ENCODE measurements at places on chromosomes 16 and 17.

DNA sequence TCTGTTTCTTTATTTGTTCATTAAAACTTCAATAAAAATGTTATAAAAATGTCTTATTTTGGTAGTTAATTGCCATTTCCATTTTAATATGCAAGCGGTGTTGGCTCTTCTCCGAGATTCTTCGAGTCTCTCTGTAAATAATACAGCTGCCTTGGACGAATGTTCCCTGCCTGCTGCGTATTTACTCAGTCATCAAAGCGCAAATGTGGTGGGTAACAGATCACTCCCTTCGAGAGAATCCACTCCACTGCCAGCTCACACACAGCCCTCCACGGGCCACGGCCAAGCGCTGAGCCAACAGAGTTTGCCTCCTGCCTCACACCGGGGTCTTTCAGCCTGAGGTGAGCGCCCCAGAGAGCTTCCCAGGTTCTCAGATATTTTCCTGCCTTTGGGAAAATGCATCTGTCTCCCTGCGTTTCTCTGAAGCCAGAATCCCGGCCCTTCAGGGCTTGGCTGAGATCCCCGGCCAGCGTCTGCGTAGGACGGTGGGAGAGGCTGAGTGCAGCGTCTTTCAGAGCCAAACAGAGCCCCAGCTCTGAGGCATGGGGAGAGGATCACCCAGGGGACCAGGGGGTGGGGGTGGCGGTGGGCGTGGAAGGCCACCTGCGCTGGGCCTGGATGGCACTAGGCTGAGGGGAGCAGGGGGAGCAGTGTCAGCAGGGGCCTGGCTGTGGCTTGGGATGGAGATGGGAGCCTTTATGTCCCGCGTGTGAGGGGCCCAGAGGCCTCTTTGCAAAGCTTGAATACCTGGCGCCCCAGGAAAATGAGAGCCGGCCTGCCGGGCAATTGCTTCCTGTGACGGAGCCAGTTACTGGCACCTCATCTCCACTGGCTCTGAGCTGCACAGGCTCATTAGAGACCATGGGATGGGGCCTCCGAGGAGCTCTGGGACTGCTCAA is 248.7 kb downstream of the RBFOX3 start:
- DNase-seq = no peak

- no peak for DNase-seq
Observed at GRCh38 chr16:54286366-54287130, at the start of gene IRX3. Gene IRX3, minus strand, starts transcription at chr16:54286787. Its CDS starts 737 bp downstream, at chr16:54286050.

DNA sequence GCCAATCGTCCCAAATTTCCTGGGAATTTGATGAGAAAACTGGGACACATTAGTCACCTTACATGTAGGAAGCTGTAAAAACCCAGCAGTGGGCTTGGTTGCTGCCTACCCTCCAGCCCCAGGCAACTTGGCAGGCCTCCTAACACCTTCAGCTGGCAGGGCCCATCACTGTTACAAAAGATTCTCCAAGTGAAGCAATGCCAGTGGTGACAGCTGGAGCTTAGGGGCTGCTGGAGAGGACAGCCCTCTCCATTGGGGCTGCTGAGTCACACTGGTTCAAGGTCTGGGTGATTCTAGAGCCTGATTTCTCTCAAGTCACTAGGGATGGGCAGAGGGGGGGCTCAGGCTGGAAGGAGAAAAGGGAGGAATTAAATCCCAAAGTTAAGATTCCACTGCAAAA is 180.6 kb downstream of the COPRS start:
- DNase-seq = no peak

GRCh38 chr17:39281806-39282205 is 56.1 kb upstream of the STAC2 start:
- DNase-seq = no peak

DNA sequence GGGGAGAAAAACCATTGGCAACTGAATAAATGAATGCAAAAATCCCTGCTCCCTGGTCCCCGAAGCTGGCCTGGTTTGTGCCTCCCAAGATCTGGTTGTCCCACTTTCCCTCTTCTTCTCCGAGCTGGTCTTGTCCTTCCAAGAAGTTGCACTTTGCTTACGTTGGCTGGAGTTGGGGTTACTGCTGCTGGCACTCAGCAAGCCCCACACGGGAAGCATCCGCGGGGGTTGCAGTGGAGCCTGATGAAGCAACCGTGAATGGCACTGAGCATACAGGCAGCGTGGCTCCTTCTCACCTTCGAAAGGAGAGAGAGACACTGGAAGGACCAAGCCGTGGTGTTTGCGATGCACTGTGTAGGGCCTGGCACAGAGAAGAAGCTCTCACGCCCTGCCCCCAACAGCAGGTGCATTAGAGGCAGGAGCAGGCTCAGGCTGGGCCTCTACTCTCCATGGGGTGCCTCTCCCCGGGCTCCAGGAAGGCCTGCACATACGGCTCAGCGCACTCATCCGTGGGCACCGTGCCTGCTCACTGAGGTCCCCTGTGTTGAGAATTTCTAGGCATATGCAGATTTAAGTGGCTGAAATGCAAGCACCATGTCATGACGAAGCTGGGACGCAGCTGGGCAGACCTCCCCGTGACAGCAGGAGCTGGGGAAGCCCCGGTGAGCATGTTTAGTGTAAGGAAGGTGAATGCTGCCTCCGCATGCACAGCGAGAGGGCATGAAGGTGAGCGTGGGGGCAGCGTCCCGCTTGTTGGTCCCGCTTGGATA is 12.1 kb downstream of the CA5A start:
- no peak for DNase-seq

GRCh38 chr17:4998027-4998731 is 429 bp downstream of the KIF1C start:
- DNase-seq = peak; percentile 13

DNA sequence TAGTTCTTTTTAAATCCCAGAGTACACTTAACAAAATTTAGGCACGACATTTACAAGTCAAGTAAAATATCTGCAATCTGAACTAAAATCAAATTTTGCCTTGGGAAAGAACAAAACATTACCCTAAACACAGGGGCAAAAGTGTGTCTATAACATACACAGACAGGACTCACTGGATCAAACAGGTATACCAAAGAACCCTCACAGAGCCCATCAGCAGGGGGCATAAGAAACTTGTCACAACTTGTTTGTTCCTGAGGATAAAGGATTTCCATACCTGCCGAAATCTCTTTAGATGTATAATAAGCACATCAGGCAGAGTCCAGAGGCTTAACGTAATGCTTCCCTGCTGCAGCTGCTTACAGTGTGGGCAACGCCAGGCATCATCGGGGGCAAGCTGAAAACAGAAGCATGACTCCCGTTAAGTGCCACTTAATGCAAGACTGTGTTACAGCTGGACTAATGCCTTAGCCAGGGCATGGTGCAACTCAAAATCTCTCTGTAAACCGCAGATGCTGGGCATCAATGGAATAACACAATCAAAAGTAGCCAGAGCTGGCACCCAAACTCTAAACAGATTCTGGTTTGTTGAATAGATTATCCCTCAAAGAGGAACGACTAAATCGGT is 67.0 kb downstream of the USP31 start:
- no peak for DNase-seq

DNA sequence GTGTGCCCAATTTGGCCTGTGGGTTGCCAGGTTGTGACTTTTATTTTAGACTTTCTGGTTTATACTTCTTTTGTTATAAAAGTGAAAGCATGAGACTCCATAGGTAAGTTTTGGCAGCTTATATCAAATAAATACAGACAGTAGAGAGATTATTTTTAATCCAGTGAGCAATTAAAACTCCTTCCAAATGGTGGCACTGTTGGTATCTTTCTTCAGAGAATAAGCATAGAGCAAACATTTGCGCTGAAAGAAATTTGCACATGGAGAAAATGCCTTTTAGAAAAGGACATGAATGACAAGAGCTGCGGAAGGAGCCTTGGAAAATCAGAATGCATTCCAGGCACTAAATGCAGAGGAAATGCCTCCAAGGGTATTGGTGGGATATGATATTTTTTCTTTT is 46.1 kb upstream of the DNAJA2 start:
- DNase-seq = no peak

DNA sequence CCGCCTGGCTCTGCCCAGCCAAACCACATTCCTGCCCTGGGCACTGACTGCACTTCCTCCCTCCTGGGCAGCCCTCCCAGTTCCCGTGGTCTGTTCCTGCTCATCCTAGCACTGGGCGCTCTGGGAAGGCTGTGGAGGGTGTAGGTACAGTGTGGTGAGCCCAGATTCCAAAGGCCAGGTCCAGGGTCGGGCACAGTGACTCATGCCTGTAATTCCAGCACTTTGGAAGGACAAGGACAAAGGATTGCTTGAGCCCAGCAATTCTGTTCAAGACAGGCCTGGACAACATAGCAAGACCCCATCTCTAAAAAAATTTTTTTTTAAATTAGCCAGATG is 30.6 kb downstream of the C16orf74 start:
- DNase-seq = no peak

GRCh38 chr17:50785946-50786570 is 18.7 kb upstream of the ANKRD40CL start:
- no peak for DNase-seq

DNA sequence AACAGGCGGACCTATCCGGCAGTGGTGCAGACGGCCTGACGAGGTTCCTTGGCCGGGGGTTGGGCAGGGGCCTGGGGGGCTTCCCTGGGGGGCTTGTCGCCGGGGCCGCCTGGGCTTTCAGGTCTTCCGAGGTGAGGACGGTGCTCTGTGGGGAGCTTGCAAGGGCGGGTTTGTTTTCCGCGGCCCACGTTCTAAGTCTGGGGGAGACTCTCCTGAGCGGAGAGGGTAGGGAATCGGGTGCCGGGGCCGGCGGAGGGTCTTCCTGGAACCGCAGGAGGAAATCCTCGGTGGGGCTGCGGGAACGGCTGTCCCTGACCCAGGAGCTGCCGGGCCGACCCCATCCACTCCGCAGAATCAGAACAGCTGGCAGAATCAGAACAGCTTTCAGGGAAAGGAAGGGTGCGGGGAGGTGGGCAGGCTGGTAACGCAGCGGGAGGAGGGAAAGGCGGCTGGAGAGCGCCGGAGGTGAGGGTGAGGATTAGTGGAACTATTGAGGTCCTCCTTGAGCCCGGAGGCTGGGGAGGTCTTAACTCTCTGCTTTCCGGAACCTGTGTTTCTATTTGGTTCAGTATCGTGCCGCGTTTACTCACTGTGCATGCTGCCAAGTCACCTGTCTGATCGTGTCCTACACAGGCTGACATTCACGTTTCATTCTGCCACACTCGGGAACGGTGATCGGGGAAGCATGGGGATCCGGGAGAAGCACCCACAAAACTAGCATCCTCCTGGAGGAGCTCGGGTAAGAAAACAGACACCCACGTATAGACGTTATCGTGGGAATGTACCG is 28.9 kb downstream of the CPSF4L start:
- peak; percentile 44 for DNase-seq

GRCh38 chr16:56637814-56638750 is at the start of gene MT1A:
Gene MT1A, plus strand, starts transcription at chr16:56638666. Its CDS starts 73 bp downstream, at chr16:56638739.
- no peak for DNase-seq

DNA sequence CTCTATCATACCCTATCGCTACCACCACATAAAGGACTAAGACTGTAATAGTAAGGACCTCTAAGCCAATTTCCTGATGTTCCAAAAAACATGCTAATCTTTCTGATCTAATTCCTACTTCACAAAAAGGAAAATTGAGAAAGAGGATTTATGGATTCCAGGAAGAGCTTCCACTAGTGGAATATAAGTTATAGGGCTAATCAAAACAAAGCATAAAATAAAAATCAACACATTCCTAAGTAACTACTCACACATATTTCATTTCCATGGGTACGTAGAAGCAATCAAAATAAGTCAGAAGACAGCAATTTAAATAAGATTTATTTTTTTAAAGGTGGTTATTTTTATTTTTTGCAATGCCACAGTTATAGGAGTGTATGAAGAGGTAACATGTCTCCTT is 12.4 kb downstream of the CCDC43 start:
- DNase-seq = no peak

- DNase-seq = no peak
Observed at GRCh38 chr17:62880120-62880519, 72.0 kb upstream of the MARCHF10 start.

- DNase-seq = peak; percentile 13
Observed at GRCh38 chr17:30290696-30291542, 825 bp downstream of the BLMH start.

- no peak for DNase-seq
Observed at GRCh38 chr17:8969901-8970300, 4.4 kb upstream of the PIK3R5 start.

GRCh38 chr16:67541391-67542263 is 13.0 kb downstream of the RIPOR1 start:
- no peak for DNase-seq

DNA sequence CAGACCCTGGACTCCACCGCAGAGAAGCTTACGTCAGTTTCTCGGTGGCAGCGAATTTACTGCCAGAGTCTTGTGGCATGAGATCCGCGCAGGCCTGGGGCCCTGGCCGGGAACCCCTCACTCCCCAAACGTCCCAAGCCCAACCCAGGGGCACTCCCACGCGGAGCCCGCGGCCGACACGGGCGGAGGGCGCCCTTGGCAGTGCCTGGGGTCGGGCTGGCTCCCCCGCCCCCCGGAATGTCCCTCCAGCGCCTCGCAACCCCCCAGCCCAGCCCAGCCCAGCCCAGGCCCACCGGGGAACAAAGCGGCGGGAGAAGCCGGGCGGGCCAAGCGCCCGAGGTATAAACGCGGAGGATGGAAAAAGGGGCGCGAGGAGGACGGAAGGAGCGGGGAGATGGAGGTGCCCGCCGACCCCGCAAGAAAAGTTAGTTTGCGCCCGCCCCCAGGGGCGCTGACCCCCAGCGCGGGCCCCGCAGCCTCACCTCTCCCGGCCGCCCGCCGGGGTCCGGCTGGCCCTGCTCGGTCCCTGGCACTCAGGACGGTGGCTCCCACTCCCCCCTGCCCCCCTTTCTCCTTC is 330 bp downstream of the CASKIN2 start:
- DNase-seq = no peak

- DNase-seq = no peak
Observed at GRCh38 chr17:36566081-36566480, 21.4 kb downstream of the GGNBP2 start.

DNA sequence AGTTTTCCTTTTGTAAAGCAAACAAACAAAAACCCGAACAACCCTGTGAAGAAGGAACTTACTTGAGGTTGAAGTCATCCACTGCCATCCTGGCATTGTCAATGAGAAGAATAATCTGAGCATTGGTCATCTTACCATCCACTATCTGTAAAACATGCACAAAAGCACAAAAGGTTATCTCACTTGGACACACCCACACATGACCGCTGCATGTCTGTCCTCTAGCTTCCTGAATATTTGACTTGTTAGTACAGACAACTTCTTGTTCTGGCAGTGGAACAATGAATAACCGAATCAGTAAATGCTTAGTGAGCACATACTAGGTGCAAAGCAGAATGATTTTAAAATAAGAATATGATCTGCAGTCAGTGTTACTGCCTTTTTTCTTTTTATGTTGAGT is 6.1 kb downstream of the KRT23 start:
- no peak for DNase-seq

GRCh38 chr16:79112462-79112861 is 488.1 kb downstream of the MAF start:
- DNase-seq = no peak

GRCh38 chr16:1432388-1433262 is 1.7 kb downstream of the PERCC1 start:
- DNase-seq = no peak

DNA sequence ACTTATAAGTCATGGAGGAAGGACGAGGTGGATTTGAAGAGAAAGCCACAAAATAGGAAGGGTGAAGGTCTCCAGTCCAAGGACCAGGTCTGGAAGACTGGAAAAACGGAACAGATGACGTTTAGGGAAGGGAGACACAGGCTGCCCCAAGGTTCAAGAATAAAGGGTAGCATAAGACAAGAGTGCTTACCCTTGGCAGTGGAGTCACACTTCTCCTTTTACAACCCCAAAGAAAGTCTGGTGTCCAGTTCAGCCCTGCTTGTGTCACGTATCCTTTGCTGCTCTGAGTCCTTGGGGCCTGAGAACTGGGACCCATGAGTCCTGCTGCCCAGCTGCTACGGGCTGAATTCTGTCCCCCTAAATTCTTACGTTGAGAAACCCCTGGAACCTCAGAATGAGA is 13.0 kb upstream of the GGA2 start:
- DNase-seq = no peak

All from stimulated activated CD4-positive, alpha-beta T cell treated with anti-CD3 and anti-CD28 coated beads, Interleukin-1b, Interleukin-23, amount 100 ng/mL, for 48 hours (primary cell).